ENCODE measurements at places on chromosomes 11 and 22.

GRCh38 chr11:20207781-20208621, 47.7 kb upstream of the DBX1 start:
- DNase-seq, result no peak

- DNase-seq, result no peak
Observed at GRCh38 chr11:39205236-39205995, 2254.0 kb downstream of the LRRC4C start.

GRCh38 chr22:33382436-33382835, 324.3 kb upstream of the SYN3 start:
- DNase-seq, result no peak

DNA sequence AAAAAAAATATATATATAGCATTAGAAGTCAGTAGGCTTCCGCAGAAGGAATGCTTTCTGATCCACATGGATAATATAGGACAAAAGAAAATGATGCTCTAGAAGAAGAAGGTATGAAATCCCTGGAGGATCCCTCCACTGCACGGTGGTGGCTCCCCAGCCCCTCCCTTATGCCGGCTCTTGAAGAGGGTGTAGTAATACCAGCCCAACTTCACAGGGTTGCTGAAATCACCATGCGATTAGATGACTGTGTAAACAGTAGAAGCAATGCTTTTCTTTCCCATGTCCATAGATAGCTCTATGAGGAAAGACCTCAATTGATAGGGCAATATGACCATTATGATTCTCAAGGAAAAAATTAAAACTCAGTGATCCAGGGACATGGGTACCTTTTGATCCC, 3.2 kb upstream of the ETS1 start:
- DNase-seq, result no peak

- DNase-seq, result no peak
Observed at GRCh38 chr11:121240650-121241303, 51.8 kb upstream of the SC5D start.

DNA sequence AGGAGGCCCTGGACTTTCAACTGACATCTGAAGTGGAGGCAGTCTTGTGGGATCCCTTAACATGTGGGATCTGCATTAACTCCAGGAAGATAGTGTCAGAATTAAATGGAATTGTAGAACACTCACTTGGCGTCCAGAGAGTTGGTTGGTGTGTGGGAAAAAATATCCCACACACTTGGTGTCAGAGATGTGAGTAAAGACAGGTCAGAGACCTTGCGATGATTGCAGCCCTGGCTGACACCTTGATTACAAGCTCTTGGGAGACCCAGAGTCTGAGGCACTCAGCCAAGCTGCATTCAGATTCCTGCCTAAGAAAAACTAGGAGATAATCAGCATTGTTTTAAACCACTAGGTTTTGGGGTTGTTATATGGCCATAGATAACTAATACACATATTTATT, 7.2 kb upstream of the TPCN2 start:
- no peak for DNase-seq

- DNase-seq, result no peak
Observed at GRCh38 chr11:7538031-7538430, 24.2 kb downstream of the PPFIBP2 start.

- no peak for DNase-seq
Observed at GRCh38 chr11:93032580-93032979, 63.1 kb downstream of the MTNR1B start.

DNA sequence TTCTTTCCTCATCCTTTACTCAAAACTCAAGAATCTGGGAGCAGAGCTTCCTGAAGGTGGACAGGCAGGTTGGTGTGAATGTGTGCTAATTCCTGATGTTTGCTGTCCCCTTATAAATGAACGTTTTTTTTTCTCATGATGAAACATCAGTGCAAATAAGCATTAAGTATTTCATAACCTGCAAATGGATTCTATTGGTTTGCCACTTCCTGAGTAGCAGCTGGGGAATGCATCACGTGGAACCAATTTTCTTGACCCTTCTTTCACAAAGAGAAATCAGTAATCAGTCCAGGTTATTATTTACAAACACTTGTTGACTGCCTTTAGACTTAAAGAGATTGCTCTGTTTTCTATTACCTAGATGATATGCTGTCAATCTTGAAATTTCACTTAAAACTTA, 40.1 kb upstream of the SCN3B start:
- no peak for DNase-seq

- no peak for DNase-seq
Observed at GRCh38 chr11:100203789-100204188, 483.3 kb upstream of the ARHGAP42 start.

GRCh38 chr22:20117633-20118299, 740 bp upstream of the TRMT2A start:
- no peak for DNase-seq

DNA sequence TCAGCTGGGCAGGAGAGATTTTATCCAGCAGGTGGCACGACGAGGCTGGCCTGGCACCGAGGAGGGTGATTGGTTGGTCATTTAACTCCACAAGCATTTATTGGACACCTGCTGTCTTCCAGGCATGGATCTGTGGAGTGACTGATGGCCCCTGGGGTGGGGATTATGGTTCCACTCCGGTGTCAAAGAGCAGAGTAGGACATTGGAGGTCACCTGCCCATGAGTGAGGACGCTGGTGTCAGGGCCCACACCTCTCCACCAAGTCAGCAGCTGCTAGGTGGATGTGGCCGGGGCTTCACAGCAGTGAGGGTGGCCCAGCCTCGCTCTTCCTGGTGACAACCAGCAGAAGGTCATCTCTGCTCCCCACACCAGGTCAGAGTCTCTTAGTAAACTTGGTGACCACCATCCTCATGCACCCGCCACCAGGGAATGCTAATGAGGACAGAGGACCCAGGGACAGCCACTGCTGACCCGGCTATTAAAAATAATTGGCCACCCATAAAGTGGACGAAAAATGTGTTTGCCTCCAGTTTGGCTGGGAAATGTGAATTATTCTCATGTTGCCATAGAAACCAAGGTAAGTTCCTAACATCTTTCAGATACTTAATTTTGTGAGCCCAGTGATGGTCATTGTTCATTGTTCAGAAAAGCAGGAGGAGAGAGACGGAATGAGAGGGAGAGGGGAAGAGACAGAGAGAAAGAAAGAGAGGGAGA, 428.7 kb downstream of the TBC1D22A start:
- no peak for DNase-seq

DNA sequence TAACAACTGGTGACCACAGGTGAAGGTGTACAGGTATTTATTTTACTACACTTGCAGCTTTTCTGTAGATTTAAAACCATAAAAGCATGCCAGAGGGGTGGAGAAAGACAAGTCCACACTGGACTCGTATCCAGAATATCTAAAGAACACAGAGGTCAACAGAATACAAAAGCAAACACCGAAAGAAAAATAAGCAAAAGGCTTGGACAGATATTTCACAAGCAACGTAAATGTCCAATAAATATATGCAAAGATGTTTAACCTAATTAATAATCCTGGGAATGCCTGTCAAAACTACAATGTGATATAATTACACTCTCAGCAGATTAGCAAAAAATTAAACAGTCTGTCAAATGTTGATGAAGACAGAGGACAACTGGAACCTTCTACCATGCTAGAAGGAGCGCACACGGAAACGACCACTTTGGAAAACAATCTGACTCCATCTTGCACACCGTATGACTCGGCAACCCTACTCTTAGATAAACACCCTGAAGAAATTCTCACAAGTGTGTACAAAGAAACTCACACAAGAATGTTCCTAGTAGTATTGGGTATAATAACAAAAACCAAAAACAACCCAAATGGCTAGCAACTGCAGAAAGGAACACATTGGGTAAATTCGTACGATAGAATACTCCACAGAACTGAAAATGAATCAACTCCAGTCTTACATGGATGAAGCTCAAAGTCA, 27.2 kb downstream of the GNB1L start:
- DNase-seq, result no peak

DNA sequence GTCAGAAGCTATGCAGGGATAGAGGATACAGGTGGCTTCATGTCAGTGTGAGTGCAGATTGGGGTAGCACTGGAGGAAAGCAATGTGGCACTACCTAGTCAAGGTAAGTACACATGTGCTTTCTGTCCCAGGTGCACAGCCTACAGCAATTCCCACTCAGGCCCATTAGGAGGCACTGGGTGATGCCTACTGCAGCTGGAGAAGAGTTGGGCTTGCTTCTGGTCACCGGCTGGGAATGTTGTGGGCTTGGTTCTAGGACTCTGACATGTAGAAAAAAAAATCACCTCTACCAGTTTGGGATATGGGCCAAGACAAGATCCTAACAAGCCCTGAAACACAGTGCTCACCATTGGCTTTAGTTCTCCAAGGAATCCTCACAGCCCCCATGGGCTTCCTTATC, 69.7 kb downstream of the TENM4 start:
- DNase-seq, result no peak

DNA sequence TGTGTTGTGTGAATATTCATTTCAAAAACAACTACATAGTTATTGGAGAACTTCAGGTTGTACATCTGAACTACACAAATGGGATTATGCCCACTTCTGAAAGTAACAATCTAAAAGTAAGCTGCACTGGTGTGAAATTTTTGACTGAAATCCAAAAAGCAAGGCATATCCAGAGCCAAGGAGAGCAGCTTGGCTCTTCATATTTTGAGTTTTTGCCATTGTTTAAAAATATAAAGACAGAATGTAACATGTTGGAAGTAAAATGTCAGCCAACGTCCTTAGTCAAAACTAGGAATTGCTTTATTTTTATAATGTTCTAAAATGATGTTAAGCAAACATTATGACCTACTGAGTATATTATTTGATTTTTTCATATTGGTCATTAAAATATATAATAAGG, 45.8 kb upstream of the NOX4 start:
- no peak for DNase-seq

DNA sequence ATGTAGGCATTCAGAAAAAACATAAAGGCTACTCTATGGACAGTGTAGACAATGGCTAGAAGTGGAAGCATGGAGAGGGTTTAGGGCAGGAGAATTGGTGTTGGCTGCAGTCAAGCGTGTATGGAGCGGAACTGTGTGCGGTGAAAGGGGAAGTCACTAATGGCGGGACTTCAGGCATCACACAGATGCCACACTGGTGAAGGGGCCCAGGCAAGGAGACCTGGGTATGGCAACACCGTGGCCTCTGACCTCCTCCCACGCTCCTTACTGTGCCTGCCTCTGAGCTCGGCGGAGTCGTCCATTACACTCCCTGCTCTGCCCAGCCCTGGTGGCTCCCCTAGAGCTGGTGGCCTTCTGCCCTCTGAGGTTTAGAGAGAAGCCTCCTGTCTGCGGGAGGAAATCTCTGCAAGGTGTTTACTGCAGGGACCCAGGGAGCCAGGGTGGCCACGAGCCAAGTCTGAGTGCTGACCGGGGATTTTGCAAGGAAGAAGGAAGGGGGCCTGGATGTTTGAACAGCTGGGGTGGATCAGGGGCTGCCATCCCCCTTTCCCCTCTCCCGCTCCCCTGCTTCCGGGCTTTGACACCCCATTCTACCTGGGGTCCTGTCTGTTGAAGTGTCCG, 75.1 kb upstream of the TSPAN18 start:
- no peak for DNase-seq

DNA sequence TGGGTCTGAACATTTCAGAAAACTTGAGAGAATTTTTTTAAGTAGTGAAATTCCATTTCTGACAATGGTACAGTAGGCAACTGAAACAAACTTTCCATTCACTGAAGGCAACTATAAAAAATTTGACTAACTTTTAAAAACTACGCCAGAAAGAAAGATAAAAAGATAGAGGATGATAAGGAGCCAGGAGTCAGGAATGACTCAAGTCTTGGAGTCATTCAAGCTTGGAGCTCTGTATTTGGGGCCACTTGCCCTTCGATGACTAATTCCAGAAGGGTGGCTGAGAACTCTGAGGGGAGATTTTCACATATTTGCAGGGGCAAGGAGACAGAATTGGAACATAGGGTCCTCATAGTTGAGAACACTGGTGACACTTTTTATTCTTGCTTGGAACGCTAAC, 1083.2 kb upstream of the CNTN5 start:
- no peak for DNase-seq

DNA sequence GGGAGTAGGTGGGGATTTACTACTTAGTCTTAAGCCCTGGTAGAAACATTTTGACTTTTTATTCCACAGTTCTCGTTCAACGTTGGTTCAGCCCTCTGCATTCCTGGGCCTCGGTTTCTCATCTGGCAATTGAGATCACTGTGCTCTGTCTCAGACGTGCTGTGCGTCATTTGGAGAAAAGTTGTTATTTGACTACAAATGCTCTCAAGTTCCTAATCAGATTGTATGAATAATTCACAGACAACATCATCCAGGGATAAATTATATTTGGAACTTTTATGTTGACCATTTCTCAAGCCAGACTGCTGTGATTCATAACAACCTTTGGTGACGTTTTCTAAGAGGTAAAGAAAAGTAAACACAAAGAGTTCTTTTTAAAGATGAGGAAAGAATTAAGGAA, 69.2 kb downstream of the BLID start:
- no peak for DNase-seq

DNA sequence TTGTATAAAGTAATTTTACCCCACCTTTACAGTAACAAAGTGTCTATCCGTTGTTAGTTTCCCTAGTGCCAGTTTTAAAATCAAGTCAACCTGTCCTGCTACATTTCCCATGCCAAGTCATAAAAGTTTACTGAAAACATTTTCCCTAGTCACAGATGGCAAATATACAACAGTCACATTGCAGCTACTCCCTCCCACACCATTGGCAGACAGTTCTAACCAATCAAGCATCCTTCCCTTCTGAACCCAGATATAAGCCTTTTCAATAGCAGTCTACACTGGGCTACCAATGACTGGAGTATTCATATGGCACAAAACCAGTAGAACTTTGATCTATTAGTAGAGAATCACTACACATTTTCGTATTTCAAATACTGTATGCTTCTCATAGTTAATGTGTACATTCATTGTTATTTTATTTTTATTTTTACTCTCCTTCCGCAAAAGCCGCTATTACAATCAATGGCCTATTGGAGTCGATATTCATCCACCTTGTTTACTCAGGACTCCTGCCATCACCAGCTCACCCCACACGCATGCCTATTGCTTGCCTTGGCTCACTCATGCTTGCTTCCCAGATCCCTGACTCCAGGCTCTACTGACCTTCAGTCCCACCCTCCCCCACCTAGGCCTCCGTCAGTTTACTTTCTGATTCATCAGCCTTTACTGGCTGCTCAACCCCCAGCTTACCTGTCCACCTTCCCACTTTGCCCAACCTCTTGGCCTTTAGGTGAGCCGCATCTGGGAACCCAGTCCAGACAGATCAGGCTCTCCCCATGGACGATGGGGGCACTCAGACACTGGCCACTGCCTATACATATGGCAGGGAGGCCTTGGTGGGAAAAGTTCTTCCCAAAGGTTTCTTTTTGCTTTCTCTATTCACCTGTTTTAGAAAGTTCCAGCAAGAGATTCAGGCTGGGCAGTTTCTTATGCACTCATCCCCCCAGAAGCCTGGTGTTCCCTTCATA, 408.4 kb downstream of the SOX6 start:
- DNase-seq, result no peak

GRCh38 chr11:64445651-64446050, 86.7 kb downstream of the RPS6KA4 start:
- no peak for DNase-seq

GRCh38 chr11:9774591-9775397, 110.9 kb downstream of the SWAP70 start:
- DNase-seq, result no peak

All from GOT3 (cell line).